ENCODE measurements at places on chromosomes 2 and 18. TPM values are rescaled to one million over a fixed set of nuclear protein-coding genes. Genes with fewer than 3 reads are reported as not detected.

DNA sequence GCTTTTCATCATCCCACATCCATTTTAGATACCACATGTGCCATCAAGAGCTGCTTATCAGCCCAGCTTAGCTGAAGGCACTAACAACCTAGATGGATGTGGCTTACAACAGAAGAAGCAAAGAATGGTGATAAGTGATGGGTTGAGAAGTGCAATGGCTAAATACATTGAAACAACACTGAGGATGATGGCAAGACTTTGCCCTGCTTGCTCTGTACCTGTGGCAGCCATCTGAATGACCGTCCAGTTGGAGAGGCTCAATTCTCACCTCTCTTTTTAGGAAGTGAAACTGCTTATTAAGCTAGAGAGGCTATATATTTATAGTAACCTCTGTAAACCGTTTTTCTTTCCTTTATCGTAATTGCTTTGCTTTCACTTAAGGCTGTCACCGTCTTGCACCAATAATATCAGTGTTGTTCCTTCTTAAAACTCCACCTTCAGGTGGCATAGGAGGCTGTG lies 5.7 kb downstream of the GPATCH11 start:
- no peak for DNase-seq

DNA sequence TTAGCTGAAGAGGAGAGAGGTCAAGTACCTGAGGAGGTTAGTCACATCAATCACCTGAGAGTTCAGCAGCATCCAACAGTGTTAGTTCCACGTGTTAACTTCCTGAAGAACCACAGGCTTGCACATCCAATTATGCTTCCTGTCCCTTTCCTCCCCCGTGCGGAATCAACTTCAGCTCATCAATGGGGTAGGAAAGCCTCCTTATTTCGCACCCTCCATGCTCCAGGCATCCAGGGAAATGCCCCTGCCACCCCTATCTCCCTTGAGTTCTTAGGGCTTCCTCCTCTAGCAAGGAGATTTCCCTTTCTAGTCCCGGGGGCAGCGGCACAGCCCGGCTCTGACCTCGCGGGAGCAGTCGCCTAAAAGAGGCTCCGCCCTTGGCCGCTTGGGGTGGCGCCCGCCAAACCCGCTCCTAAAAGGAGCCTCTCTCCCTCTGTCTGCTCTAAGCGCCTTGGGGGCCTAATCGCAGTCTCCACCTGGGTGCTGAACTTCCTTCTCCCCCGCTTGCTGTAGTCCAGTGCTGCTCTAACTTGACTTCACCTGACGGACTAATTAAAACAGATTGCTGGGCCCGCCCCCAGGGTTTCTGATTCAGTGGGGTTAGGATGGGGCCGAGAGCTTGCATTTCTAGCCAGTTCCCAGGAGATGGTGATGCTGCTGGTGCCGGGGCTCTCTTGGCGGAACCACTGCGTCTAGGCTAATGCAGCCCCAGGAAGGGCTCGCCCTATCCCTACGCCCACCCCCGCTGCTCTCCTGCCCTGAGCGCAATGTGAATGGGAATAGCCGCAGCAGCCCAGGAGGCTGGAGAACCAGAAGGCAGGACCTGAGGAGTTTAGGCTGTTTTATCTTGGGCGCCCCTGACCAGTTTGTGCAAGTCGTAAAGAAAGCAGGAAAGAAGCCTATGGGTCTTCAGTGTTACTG lies 3.4 kb upstream of the TET3 start:
- no peak for DNase-seq

CHRND gene
- 0.87 TPM for polyA plus RNA-seq

INPP5D gene
- 10.8 TPM for polyA plus RNA-seq

DNA sequence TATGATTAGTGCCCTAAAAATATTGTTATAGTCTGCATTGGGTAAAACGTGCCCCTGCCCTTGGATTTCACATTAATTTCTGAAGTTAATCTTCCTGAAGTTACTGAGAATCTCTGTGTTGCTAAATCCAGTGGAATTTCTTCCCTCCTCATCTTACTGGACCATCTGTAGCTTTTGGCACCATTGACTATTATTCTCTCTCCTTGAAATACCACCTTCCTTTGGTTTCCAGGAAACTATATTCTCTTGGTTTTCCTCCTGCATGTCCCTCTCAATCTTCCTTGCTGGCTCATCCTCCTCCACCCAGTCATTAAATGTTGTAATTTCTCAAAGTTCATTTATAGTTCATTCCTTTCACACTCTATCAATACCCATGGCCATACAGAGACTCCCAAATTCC lies 110.6 kb upstream of the SLC35G4 start:
- no peak for DNase-seq

DNA sequence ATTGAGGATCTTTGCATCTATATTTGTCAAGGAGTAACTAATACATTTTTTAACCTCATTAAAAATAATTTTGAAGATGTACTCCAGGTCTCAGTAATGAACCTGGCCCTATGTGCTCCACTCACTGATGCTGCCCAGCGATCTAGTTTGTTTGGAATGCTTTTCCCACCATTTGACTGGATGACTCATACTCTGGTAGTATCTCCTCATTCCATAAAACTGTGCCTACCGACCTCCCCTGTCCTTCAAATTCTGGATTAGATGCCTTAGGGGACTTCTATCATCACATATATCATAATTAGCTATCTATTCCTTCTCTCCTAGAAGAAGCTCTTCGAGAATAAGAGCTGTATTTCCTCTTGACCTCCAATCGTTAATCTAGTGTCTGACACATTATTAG lies 83.8 kb downstream of the FAM117B start:
- no peak for DNase-seq

GRCh38 chr18:58307441-58307840 lies 263.4 kb downstream of the NEDD4L start:
- no peak for DNase-seq

DNA sequence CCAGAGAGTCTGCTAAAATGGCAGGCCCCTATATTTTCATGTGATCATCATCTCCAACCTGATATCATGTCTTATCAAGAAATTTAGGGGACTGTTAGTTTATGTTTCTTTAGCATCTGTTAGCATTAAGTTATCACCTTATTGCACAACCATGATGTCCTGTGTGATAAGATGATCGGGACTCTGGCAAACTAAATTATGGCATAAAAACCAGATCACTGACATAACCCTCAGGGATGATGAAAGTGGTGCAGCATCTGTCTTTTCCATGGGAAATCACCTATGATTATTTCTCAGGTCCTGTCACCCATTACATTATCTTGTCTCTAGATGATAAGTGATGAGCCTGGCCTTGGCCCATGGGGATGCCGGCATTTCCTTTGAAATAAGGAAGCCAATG lies 458.6 kb upstream of the DCC start:
- no peak for DNase-seq

DNA sequence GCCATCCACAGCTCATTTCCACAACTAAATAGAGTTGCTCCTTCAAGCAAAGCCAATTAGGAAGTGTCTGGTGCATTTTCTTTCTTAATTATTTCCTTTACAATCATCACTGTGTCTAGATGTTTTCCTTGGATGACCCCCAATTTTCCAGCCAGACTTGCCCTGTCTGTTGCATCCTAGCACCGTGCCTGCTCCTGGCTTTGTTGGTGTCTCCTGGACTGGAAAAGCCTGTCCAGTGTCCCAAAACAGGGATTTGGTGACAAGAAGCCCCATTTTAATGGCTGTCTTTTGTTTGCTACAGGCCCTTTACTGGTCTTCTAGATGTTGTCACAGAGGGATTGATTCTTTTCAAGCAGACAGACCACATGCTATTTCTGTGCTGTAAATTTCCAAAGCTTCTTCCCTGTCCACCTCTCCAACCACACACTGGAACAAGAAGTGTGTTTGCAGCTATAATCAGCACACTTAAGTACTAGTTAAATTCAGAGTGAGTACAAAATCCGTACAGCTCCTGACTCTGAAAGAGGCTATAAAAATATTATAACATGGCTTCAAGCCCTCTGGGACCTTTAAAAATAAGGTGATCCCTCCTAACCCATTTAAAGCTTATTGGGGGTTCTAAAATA lies 38.4 kb downstream of the RNF144A start:
- DNase-seq, result no peak

GCG gene
- not detected for polyA plus RNA-seq

SLC4A5 gene
- 4.8 TPM for polyA plus RNA-seq

DNA sequence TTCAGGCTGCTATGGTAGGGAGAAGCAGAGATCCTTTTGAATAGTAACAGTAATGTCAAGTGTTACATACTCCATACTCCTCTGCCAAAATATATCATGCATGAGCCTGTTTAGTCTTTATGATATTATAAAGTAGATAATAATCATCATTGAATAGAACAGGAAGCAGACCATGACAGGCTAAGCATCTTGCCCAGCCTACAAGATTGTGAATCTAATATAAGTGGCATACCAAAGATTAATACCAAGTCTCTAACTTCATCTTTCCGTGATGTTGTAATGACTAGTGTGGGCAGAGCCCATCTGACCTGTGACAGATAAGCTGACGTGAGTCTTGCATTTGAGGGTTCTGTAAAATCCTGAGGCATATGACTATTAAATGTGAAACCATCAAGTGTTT lies 13.1 kb downstream of the NDUFB3 start:
- DNase-seq, result no peak

DNA sequence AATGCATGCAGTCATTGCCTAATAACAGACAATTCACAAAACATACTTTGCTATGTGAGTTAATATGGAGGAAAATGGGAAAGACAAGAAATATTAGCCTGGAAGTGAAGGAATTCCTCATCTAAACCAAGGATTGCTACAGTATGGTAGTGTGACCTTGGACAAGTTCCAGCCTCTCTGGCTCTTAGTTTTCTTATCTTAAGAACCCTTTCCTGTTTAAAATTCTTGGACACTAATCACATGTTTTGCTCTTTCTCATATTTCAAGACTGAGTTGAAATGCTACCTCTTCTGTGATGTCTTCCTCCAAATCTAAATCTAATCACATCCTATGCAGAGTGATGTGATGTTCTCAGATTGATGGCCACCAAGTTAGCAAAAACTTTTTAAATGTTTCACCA lies 20.8 kb upstream of the ADAM23 start:
- DNase-seq, result no peak

GRCh38 chr2:98793275-98793674 lies 62.3 kb upstream of the MGAT4A start:
- no peak for DNase-seq

GRCh38 chr2:7057865-7058400 lies 140.7 kb downstream of the RNF144A start:
- no peak for DNase-seq

BUB1 gene
- 25.2 TPM for polyA plus RNA-seq

- no peak for DNase-seq
Measured at GRCh38 chr2:14806613-14807012, 174.1 kb downstream of the LRATD1 start.

- no peak for DNase-seq
Measured at GRCh38 chr18:49052891-49053644, 102.3 kb upstream of the SMAD7 start.

- no peak for DNase-seq
Measured at GRCh38 chr2:229407170-229407569, 136.1 kb upstream of the PID1 start.

- DNase-seq, result no peak
Measured at GRCh38 chr18:52333860-52334259, 6.1 kb upstream of the DCC start.

METAP1D gene
- 15.3 TPM for polyA plus RNA-seq

DNA sequence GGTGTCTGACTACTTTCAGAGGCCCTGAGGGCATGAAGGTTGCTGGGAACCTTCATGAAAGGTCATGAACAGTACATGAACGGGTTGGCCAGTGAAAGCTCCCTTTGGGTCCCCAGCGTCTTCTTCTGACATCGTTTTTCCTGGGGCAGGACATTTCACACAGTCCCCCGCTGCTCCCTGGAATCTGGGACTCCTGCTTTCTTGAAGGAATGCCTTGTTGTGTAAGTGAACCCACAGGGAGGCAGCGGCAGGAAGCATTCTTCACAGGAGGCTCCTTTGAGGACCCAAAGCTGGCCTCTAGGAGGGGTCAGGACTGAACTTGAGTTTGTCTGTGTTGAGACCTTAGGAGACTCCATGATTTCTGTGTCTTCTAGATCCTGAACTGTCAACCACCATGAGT lies 144.3 kb downstream of the KCNE4 start:
- no peak for DNase-seq
